Fibroblast of lung (primary cell): ENCODE measurements at places on chromosomes 7 and 10. TPM values are rescaled to one million over a fixed set of nuclear protein-coding genes. Genes with fewer than 3 reads are reported as not detected.

DNA sequence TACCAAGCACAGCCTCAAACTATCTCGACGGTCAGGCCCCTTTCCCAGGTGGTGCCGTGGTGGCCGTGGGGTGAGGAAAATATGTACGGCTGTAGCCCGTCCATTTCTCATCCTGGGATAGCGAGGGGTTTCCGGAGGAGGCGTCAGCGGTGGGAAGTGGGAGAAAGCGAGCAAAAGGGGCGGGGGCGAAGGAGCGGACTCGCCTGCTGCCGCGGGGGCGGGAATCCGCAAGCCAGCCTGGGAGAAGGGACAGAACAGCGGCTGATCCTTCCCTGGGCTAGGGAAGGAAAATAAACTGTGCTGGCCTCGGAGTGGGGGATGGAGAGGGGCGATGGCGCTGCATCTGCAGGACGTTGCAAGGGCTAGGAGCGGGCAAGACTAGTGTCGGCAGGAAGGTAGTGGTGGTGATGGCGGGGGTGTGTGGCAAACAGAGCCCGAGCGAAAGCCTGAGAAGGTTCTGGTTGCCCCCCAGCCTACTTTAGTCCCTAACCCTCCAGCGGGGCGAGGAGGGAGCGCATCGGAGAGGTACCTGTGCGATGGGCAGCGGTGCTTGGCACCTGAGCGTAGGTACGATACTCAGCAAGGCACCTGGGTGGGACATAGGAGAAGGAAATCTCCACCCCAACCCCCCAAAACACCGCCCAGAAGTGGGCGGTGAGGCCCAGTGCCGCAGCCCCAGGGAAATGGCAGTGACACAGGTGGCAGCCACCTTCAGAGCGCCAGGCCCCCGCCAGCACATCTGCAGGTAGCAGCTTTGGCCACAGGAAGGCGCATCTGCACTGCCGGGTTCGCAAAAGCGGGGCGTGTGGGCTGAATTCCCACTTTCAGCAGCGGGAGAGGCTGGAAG is 49.9 kb upstream of the STEAP1B start:
- peak; percentile 42 for DNase-seq

- DNase-seq, result peak; percentile 86
Measured at GRCh38 chr10:68110027-68110426, 739 bp downstream of the MYPN start.

DNA sequence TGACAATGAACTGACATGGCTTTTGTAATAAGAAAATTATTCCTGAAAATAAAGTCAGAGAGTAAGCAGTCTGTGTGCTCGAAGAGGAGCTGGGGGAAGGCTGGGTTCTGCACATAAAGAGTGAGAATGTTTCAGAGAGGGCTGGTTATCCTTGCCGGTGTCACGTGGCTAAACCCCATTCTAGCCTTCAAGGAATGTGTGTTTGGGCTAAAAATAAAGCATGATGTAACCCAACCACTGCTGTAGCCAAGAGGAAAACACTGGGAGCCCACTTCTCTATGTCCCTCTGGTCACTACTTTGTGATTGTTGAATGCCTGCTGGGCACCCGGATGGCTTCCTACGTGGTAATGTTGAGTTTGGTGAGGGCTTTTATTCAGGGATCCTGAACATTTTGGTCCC is 23.5 kb downstream of the WDFY4 start:
- peak; percentile 3 for DNase-seq

GRCh38 chr10:69861251-69862240 is 59.8 kb downstream of the COL13A1 start:
- DNase-seq, result peak; percentile 92

Gene TLX1
- not detected in 2 replicates for total RNA-seq
